ENCODE measurements at places on chromosomes 6 and 20.

DNA sequence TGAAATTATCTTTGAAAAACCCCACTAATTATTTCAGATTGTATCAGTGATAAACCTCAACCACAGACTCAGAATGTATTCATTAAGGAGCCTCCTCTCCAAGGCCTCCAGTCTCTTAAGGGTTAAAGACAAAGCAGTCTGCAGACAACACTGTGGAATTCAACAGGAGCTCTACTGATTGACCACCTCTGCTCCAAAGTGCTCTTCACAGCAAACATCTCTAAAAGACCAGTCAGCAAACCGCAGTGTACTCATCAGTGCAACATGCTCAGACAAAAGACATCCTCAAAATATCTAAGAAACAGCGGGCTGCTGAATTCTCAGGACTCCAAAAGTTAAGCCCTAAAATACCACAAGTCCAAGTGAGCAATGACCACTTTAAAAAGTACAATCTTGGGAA, 42.0 kb downstream of the UQCC1 start:
- DNase-seq, result no peak

GRCh38 chr20:62738025-62738881, 29.6 kb downstream of the NTSR1 start:
- no peak for DNase-seq

GRCh38 chr6:47372318-47372717, 62.6 kb upstream of the TNFRSF21 start:
- no peak for DNase-seq

- DNase-seq, result no peak
Measured at GRCh38 chr6:40330301-40330721, 256.9 kb downstream of the LRFN2 start.

DNA sequence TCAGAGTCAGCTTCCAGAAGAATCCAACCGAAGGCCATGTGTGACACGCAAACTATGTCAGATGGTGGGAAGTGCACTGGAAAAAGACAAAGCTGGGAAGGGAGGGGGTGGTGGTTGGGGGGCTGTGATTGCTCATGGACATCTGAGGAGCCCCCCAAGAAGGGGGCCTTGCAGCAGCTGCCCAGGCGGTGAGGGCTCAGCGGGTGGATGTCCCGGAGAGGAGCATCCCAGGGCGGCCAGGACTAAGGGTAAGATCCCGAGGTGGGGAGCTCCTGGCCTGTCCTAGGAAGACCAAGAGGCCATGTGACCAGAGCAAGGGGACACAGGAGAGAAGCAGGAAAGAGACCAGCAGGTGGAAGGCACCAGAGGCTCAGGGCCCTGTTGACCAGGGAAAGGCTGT, 299.5 kb downstream of the PREX1 start:
- DNase-seq, result no peak

DNA sequence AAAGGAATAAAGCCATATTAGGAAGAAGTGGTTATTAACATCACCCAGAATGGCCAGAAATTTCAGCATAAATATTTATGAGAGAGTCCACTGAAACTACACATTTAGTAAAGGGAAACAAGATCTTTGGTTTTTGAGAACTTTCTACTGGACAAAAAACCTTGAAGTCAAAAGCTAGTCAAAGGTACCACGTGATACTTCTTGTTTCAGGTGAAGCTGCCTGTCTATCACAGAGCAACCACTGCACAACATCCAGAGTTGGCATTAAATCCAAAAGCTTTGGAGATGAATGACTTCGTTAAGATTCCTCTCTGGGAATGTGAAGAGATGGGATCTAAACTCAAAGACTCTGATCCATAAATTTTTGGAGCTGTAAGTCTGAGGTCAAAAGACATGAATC, 137.0 kb downstream of the KCNQ5 start:
- DNase-seq, result no peak

DNA sequence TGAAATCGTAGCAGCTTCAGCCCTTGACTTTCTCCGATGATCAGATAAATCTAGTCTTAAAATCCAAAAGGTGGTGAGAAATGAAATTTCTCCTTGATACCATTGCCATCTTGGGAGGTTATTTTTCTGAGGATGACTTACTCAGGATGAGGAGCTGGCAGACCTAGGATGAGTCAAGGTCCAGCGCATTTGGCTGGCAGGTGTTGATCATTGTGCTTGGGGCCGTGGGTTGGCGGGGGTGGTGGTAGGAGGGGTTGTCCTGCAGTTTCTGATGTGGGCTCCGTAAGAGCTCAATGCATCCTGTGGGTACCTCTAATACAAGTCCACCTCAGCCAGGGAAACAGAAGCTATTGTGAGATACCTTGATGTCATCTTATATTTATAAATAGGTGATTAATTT, 148.3 kb upstream of the SCGN start:
- DNase-seq, result no peak
